ENCODE measurements at places on chromosomes 3 and 15.

- no peak for DNase-seq
Observed at GRCh38 chr3:108099679-108100428, 9.0 kb upstream of the CD47 start.

GRCh38 chr3:23537101-23537551, 268.6 kb upstream of the UBE2E1 start:
- no peak for DNase-seq

- DNase-seq: no peak
Observed at GRCh38 chr3:118772547-118773011, 262.1 kb downstream of the IGSF11 start.

DNA sequence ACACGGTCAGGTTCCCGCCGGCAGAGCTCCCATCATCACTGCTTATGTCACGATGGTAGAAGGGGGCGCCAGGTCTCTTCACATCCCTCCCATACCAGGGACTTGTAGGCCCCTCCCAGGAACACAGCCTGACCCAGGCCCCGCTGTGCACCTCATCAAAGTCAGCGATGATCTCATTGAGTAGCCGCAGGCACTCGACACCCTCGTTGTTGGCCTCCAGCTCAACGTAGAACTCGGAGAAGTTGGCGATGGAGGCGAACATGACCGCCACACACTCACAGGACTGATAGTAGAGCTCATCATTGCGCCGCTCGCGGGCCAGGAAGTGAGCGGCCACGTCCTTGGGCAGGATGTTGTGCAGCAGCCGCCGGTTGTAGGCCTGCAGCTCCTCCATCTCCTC, 89.2 kb downstream of the SEC22A start:
- DNase-seq: no peak

DNA sequence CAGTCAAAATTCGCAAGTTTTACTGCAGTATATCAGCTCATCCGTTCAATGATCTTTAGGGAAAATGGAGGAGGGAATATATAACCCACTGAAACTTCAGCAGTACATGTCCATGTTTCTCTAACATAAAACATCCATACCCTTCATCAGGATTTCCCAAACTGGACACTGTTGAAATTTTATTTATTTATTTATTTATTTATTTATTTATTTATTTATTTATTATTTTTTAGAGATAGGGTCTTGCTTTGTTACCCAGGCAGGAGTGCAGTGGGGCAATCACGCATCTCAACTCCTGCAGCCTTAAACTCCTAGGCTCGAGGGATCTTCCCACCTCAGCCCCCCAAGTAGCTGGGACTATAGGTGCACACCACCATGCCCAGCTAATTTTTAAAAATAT, 14.8 kb upstream of the HLTF start:
- no peak for DNase-seq

- no peak for DNase-seq
Observed at GRCh38 chr3:170709046-170709445, 123.2 kb upstream of the SLC7A14 start.

DNA sequence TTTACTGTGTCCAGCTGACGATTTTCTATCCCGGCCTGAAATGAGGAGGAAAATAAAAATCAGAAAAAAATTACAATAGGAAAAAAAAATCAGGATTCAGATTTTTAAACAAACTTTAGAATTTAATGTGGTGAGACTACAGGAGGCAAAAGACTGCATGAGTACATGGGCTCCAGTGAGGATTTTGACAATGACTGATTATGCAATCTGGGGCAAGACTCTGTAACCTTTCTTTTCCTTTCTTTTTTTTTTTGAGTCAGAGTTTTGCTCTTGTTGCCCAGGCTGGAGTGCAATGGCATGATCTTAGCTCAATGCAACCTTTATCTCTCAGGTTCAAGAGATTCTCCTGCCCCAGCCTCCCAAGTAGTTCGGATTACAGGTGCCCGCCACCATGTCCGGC, 29.9 kb downstream of the SPG11 start:
- DNase-seq: no peak

DNA sequence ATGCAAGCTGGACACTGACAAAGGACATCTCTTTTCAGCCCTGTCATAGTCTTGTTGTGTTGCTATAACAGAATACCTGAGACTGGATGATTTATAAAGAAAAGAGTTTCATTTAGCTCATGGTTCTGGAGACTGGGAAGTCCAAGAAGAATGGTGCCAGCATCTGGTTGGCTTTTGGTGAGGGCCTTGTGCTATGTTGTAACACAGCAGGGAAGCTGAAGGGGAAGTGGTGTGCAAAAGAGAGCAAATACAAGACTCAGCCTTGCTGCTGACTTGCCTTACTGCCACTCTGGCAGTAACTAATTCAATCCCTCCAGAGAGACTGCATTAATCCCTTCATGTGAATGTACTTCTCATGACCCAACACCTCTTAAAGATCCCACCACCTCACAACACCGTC, 356.3 kb upstream of the PROK2 start:
- DNase-seq: no peak

DNA sequence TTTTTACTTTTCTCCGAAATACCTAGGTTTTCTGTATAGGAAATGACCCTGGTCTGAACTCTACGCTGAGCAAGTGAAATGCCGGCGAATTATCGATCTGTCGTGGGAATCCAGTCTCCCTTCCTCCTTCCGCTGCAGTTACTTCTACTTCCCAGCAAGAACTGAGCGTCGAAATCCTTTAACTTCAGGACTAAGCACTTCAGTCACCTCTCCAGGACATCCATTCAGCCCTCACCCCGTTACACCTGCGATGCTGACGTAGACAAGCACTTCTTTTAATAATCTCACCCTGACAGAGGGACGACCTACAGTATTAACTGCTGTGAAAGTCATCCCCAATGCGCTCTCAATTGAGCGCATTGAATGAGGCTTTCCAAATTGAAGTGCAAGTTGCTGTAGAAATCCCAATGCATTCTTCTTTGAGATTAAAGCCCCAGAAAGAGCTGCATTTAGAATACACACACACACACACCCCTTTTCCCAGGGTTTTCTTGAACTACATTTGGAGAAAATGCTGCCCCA, 1.3 kb downstream of the TOP2B start:
- peak; percentile 38 for DNase-seq

DNA sequence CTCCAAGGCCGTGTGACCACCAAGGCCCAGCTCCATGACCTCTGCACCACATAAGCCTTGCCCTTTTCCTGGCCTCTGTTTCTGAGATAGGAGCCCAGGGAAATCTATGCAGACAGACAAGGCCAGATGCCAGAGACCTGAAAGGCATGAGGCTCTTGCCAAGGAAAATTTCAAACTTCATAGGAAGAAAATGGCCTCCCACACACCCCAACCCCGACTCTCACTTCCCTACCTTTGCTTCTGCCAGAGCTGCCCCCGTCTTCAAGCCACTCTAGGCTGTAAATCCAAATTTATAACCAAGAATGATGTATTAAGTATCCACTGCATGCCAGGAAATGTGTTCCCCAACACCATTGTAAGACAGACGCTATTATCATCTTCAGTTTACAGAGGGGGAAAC, 65.5 kb upstream of the HRH1 start:
- no peak for DNase-seq

DNA sequence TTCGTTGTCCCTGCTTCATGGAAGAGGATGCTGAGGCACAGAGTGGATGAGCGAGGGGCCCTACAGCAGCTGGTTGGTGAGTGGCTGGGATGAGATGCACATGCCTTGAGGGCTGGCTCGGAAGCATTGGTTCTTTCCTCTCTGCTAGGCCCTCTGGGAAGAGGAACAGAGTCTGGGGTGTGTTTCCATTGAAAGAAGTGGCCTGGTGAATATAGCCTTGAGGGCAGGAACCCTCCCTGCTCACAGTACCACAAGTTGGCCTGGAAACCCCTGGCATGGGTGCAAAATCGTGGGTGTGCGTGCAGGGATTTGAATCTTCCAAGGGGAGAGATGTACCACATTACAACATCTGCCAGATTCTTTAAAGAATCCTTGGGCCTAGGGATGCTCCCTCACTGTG, 37.6 kb upstream of the ANKRD34C start:
- DNase-seq: no peak

DNA sequence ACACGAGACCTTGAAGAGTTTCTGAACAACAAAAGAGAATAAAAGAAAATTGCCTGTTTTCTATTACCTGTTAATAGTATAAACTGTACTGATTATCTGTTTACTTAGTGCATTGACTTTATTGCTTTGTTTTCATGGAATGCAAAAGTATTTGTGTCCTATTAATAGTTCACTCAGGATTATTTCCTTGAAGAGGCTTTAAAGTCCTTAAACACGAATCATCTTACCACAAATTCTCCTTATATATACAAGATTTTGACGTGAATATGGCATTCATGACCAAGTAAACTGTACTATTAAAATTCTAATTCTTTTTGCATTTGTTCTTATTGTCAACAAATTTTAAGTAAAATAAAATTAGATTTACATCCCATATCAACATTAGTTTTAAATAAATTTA, 513.0 kb downstream of the NTRK3 start:
- DNase-seq: no peak

DNA sequence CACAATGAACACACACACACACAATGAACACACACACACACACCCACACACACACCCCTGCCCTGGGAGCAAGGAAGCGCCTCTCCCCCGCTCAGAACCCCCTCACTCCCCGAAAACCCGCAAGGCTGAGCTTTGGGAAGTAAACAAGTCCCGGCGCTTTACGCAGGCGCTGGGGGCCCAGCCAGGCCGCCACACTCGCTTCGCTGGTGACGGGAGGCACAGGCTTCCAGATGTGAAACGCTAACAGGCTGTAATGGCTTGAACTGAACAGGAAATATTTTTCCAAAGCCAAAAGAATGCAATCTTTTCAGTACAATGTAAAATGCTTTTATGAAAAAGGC, 122.7 kb upstream of the IGF1R start:
- DNase-seq: no peak
